Activated CD4-positive, alpha-beta T cell treated with anti-CD3 and anti-CD28 coated beads, Interleukin-2, amount 50 U/mL, for 4 hours (primary cell): ENCODE measurements at places on chromosomes 5 and 9.

GRCh38 chr9:130024597-130024994 is 18.4 kb downstream of the FNBP1 start:
- DNase-seq: no peak

DNA sequence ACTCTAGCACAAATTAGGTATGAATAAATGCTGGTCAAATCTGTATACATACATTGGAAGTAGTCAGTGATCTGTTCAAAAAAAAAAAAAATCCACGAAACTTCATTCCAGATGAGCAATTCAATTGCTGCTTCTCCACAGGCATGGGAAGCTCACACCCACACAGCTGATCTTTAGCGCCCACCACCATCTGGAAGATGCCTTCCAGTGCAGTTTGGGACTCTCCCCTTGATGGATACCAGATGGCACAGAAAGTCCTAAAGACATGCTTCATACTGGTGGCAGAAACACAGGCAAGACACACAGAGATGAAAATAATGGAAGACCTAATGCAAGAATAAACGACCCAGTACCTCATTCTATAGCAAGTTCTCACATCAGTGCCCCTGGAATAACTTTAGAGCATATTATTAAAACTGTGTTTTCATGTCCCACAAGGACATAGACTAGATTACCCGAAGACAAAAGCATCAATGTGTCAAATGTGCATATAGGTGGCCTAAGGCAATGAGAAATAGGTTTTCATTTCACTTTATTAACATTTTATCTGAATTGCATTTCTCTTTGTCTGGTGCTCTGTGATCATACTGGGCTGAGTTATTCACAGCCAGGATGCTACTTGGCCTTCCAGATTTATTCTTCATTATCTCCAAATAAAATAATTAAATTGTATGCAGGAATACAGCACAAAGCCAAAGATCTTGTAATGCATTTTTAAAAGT is 135.4 kb upstream of the TAS2R1 start:
- DNase-seq: no peak

GRCh38 chr5:176151281-176151680 is 86.9 kb upstream of the SIMC1 start:
- DNase-seq: no peak

DNA sequence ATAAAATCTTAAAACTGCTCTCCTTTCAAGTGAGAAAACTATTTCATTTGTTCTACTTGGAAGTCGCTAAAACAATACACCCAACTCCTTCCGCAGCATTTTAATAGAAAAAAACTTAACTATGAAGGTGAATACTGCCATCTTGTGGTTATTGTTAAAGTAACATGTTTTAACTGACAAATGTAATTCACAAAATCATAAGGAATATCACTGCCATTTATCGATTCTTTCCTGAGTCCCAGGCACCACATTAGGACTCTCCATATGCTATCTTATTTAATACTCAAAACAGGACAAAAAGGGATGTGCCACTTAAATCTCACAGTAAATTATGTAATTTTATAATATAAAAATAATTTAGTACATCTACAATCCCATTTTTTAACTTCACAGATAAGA is 130.5 kb upstream of the ITGA1 start:
- DNase-seq: no peak

DNA sequence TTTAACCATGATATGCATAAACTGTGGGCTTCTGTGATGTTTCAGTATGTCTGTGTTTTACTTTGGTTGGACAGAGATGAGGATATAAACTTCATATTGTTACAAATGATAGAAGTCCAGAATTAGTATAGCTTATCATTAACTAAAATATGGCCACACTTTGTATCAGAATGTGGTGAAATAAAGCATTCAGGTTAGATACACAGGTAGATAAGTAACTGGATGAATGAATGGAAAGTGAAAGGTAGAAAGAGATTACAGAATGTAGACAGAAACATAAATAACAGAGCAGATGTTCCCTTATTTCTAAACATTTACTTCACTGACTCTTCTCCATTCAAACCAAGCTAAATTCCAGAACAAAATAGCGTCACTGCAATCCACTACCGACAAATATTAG is 1033.8 kb downstream of the CDH18 start:
- no peak for DNase-seq

- DNase-seq: no peak
These were observed 15.2 kb downstream of the OR1B1 start for GRCh38 chr9:122642226-122642625.

DNA sequence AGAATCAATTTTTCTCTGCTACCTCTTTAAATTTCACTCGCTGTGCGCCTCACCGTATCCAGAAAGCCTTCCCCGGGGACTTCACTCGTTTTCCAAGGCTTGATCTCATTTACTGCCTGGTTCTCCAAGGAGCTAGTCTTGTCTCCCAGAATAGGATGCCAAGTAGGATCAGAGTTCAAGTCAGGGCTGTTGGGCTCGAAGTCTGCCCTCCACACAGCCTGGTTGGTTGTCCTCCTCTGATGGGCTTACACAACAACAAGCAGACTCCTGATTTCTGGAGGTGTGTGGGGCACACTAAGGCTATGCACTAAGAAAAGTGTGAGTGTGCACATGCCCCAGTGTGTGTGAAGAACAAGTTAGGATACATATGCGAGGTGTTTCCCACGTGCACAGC is 14.0 kb upstream of the TNIP1 start:
- no peak for DNase-seq

DNA sequence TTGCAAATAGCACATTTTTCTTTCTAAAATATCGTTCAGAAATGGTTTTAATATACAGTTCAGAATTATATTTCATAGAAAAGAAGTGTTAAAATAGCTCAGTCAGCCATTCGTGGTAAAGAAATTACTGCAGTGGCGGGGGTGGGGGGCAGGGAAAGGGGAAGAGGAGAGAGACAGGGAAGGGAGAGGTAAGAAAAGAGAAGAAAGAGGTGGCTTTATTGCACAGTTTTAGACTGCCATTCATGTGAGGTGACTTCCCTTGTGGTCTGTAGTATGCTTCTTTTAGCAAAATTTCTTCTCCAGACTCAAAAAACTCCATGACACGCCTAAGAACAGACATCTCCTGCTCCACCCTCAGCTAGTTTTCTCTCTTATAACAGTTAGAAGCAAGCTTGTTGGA is 259.6 kb downstream of the TRPM3 start:
- no peak for DNase-seq

GRCh38 chr9:128550770-128551656 is 1.4 kb upstream of the SPTAN1 start:
- no peak for DNase-seq

- no peak for DNase-seq
These were observed 161.7 kb downstream of the RANBP17 start for GRCh38 chr5:171023508-171023907.

- DNase-seq: no peak
These were observed 422.7 kb upstream of the PIK3R1 start for GRCh38 chr5:67792891-67793290.

- no peak for DNase-seq
These were observed 16.4 kb downstream of the ADAMTS16 start for GRCh38 chr5:5156471-5157082.

GRCh38 chr5:68710514-68710913 is 383.3 kb upstream of the SLC30A5 start:
- no peak for DNase-seq

- peak; percentile 77 for DNase-seq
These were observed 2.8 kb downstream of the IL3 start for GRCh38 chr5:132063090-132063911.

DNA sequence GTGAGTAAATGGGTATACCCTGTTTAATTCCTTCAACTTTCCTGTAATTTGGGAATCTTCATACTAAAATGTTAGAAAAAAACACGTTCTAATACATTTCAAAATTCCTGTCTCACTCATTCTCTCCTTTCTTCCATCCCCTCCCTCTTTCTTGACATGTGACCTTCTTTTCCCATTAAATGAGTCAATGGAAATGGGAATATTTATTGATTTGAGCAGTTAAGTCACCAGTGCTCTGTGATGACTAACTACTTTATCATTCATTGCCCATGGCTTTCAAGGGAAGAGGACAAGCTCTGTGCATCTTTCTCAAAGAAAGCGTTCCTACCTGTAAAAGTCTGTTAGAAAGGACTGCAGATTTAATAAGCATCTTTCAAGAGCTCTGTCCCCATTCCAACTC is 144.4 kb upstream of the MAP3K1 start:
- DNase-seq: no peak

DNA sequence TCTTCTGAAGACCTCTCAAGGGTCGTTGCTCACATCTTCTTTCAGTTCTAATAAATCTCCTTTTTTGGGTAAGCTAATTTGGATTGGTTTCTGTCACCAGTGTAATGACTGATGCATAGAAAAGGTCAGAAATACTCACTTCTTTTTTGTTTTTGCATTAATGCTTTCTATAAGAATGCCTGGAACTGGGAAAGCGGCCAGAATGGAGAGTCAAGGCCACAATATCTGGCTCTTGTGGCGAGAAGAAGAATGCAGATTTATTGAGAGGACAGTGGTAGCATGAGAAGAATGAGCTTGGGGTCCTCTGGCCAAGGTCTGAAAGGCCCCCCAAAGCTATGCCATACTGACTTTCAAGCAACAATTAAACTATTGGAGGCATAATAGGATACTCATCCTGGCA is 88.0 kb upstream of the SLC12A2 start:
- DNase-seq: no peak

DNA sequence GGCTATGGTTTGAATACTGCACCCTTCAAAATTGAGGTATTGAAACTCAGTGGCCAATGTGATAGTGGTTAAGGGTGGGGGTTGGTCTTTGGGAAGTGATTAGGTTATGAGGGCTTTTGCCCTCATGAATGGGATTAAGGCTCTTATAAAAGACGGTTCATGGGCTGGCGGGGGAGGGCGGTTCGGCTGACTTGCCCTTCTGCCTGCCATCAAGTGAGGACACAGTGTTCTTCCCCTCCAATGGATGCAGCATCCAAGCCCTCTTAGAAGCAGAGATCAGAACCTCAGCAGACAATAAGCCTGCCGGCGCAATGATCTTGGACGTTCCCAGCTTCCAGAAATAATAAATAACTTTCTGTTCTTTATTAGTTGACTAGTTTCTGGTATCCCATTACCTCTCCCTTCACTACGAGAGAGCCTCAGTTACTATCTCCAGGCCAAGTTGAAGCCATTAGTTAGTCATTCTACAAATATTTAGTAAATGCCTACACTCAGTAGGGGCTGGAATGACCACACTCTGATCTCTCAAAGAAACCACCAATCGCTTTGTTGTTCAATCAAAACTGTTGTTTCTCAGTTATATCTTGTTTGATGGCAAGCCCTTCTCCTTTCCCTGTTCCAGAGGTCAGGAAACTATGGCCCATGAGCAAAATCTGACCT is 219.3 kb downstream of the TSSK1B start:
- DNase-seq: no peak

GRCh38 chr5:91110686-91111085 is 272.4 kb downstream of the ARRDC3 start:
- no peak for DNase-seq

DNA sequence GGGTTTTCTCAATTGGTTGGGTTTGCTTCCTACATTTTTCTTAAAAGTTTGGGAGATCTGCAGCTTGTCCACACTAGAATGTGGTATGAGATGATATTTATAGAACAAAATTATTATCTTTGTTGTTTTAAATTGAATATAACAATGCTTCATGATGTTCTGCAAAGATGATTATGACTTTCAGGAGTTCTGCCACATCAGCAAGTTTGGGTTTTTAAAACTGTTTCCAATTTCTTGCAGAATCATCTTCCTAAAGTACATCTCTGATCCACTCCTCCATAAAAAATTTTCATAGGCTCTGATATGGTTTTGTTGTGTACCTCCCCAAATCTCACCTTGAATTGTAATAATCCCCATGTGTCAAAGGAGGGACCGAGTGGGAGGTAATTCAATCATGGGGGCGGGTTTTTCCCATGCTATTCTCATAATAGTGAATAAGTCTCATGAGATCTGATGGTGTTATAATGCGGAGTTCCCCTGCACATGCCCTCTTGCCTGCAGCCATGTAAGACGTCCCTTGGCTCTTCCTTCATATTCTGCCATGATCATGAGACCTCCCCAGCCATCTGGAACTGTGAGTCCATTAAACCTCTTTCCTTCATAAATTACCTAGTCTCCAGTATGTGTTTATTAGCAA is 119.1 kb upstream of the PTGER4 start:
- DNase-seq: no peak

GRCh38 chr5:125140855-125141254 is 394.4 kb upstream of the ZNF608 start:
- no peak for DNase-seq

- DNase-seq: no peak
These were observed 41.0 kb downstream of the CCNJL start for GRCh38 chr5:160271396-160271795.

GRCh38 chr5:151664694-151665585 is 21.8 kb downstream of the SPARC start:
- no peak for DNase-seq

GRCh38 chr9:128089299-128089698 is 21.3 kb downstream of the SLC25A25 start:
- DNase-seq: no peak

DNA sequence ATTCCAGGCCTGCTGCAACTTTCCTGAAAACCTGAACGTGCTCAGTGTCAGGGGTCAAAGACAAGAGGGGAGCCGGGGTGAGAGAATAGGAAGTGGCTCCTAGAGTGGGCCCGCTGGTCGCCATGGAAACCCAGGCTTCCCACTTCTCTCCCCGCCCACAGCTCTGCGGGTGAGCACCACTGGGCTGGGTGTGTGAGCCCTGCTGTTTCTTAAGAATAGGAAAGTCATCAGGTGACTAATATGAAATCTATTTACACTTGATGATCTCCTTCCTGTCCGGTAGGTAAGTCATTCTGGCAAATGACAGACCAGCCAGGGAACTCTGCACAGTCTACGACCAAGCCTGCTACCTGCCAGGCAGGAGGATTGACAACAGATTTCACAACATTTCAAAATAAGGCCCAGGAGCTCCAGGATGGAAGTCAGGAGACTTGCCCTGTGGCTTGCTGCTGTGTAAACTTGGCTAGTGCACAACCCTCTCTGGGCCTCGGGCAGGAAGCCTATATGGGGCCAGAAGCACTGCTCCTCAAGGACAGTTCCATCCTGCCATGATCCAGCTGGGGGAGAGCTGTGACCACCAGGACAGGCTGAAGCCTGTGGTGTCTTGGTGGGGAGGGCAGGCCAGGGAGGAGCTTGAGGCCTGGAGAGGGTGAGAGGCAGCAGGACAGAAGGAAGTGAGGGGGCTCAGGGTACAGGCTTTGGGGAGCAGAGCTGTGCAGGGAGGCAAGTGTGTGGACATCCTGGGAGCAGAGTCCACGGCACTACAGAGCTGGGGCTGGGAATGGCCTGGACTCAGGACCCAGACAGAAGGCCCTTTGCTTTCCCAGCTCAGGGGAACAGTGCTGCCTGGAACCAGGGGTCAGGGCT is 60.6 kb downstream of the SHB start:
- peak; percentile 4 for DNase-seq

DNA sequence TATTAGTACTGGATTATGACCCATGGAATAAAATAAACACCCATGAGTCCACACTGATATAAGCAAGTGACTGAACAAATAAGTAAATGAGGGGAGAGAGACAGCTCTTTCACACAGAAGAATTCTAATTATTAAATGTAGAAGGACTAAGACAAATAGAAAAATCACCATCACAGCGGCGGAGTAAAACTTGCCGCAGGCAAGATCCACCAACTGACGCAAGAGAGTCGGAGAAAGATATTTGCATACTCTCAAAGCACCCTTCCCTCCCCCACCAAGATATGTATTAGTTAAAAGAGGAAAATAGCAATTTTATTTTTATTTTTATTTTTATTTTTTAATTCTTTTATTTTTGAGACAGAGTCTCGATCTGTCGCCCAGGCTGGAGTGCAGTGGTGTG is 14.6 kb upstream of the N4BP3 start:
- DNase-seq: no peak
